Hippocampal formation (tissue), 2 donors: ENCODE measurements at places on chromosomes 5 and 9.
A peak's percentile ranks its signal among the peaks of the same experiment; 100 is the strongest.

GRCh38 chr5:23740029-23740428 lies 232.6 kb downstream of the PRDM9 start:
- no peak for DNase-seq

DNA sequence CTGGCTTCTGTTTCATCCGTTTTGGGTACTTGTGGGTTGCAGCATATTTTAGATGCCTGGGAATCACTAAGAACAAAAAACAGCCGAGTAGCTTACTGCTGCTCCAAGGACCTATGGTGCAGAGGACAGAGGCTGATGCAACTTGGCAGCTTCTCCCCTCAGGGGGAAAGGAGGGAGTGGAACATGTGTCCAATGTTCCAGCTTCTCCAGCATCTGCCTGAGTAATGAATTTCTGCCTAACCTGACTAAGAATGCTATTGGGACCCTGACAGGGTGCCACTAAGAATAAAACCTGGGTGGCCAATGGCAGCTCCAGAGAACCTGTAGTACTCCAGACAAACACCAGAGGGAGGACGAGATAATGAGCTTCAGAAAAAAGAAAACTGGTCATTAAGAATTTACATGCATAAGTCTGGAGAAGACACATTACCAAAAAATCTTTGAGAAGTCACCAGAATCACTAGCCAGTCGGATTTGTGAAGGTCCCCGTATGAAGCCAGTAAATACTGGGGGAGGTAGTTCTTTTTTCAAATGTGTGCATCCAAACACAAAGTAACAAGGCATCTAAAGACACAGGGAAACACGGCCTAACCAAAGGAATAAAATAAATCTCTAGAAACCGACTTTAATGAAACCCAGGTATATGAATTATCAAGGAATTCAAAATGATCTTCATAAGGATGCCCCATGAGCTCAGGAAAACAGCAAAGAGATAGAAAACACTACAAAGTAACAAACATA lies 293.5 kb downstream of the HINT1 start:
- DNase-seq: no peak

GRCh38 chr5:172487671-172488070 lies 33.3 kb upstream of the SH3PXD2B start:
- DNase-seq: no peak

- no peak for DNase-seq
Measured at GRCh38 chr5:98069876-98070512, 703.5 kb upstream of the RGMB start.

GRCh38 chr9:81609782-81610739 lies 79.3 kb downstream of the TLE1 start:
- DNase-seq: peak; percentile 14

DNA sequence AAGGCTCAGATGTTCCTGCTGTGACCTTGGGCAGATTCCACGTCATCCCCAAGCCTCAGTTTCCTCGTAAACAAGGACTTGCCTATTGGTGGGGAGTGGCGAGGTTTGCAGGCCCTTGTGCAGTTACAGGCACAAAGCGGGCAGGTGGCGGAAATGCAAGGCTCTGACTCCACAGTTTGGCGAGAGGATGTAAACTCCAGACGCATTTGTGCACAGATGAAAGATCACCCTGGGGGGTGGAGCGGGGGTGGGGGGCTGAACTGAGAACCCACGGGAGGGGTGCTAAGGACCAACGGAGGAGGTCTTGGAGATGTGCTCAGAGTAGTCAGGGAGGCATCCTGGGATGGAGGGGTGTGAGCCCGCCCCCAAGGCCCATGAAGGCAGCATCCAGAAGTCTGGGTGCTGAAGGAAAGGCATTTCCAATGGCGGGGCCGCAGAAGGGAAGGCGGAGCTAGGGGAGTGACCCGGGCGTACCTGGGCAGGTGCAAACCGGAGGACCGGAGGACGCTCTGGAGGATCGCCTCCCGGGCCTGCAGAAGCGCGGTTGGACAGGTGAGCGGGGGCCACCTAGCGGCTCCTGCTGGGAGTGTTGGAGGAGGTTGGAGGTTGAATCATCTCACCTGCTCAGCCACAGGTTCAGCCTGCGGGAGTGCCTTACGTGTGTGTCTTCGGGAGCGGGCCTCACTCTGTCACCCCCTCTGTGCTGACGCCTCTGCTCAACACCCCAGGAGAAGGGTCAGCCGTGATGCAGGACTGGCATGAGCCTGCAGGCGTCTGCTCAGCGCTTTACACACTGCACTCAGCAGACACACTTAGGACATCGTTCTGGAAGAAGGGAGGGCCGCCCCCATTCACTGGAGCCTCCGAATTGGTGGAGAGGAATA lies 1.9 kb upstream of the FIBCD1 start:
- DNase-seq: peak; percentile 42

DNA sequence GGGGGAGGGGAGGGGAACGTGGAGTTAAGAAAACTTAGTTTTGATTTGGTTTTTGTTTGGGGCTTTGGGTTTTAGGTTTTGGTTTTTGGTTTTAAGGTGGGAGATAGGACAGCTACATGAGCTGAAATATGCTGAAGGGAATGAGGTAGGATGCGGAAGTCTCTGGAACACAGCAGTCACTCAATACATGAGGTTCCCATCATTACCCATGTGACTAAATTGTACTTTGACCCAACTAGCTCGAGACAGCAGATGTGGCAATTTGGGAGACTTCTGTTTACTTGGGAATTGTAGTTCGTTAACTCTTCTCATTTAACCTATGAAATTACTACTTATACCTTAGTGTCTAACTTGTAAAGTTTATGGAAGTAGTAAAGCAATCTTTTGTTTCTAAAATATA lies 124.2 kb downstream of the TLE1 start:
- DNase-seq: no peak

- no peak for DNase-seq
Measured at GRCh38 chr9:97319395-97319794, 11.9 kb downstream of the CCDC180 start.

DNA sequence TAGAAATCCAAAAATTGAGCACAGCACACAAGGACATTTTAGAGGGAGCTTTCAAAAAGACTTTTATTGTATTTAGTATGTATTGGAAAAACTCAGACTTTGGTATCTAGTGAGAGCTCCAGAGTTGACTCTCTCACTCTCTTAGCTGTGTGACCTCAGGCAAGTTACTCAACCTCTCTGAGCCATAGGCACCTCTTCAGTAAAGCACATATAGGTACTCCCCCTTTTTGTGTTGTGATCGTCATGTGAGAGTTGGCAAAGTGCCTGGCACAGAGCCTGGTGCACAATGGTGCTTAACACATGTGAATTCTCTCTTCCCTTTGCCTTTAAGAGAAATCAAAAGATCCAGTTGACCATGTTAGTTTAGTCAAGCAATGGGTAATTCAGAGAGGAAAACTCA lies 186.2 kb downstream of the TMEM38B start:
- DNase-seq: no peak

DNA sequence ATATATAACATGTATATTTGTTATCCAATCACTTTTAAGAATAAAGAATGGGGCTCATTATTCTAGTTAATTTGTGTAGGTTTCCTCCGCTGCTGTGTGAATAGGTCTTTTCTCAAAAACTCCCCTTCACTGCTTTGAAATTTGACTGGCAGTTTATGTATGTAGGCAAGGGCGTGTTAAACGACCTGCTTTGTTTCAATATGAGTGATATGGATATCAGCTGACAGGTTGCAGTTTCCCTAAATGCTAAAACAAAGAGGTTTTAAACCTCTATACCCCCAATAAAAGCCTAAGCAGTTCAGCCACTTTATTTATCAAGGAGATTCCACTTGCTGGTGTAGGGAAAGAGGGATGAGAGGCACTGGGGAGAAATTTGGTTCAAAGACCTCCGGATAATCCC lies 159.6 kb downstream of the TMEM167A start:
- DNase-seq: no peak

DNA sequence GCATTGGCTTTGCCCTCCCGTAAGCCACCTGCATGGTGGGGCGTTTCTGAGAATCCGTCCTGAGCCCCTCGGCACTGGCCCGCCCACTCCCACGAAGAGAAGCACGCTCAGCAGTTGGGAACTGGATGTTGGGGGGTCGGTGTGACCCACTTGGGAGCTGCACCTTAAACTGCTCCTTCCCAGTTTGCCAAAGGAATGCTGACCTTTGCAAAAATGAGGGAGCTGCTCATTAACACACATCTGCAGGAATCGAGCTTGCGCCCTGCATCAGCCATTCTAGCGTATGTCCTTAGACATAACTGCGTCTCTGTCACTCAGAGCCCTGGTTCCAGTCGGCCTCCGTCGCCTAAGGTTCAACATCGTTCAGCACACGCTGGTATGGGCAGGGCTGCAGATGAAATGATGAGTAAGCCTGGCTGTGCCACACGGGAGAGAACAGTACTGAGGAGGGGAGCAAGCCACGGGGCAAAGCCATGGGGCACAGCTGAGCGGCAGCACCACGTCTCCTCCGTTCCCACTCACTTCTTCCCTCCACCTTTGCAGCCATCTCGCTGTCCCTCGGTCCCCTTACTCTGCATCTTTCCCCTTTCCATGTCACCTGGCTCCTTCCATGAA lies 28.8 kb upstream of the NCS1 start:
- no peak for DNase-seq

GRCh38 chr9:120692901-120693699 lies 21.2 kb downstream of the MEGF9 start:
- DNase-seq: no peak

- DNase-seq: no peak
Measured at GRCh38 chr9:127241354-127241753, 23.2 kb upstream of the GARNL3 start.

- DNase-seq: no peak
Measured at GRCh38 chr9:123261006-123261677, 7.2 kb downstream of the STRBP start.

GRCh38 chr5:53422539-53422938 lies 57.9 kb upstream of the FST start:
- DNase-seq: no peak

DNA sequence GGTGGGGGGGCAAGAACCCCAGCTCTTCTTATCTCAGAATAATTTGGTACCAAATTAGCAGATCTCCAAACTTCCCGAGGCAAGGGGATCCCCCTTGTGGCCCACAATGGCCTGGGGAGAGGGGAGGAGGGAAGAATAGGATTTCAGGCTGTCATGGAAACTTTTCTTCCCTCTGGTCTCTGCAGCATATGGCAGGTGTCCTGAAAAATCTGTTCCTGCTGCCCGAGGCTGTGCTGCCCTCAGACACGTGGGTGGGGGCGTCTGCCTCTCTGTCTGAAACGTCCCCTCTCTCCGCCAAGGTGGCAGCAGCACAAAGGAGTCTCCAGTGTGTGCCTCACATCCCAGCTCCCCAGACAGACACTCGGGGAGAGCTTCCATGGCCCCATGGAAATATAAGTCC lies 34.0 kb downstream of the CCNJL start:
- DNase-seq: no peak

GRCh38 chr9:76591256-76591950 lies 132.4 kb downstream of the GCNT1 start:
- DNase-seq: no peak

GRCh38 chr9:79799691-79800335 lies 228.0 kb downstream of the TLE4 start:
- no peak for DNase-seq

- DNase-seq: no peak
Measured at GRCh38 chr5:61306531-61307131, 25.4 kb upstream of the ZSWIM6 start.

DNA sequence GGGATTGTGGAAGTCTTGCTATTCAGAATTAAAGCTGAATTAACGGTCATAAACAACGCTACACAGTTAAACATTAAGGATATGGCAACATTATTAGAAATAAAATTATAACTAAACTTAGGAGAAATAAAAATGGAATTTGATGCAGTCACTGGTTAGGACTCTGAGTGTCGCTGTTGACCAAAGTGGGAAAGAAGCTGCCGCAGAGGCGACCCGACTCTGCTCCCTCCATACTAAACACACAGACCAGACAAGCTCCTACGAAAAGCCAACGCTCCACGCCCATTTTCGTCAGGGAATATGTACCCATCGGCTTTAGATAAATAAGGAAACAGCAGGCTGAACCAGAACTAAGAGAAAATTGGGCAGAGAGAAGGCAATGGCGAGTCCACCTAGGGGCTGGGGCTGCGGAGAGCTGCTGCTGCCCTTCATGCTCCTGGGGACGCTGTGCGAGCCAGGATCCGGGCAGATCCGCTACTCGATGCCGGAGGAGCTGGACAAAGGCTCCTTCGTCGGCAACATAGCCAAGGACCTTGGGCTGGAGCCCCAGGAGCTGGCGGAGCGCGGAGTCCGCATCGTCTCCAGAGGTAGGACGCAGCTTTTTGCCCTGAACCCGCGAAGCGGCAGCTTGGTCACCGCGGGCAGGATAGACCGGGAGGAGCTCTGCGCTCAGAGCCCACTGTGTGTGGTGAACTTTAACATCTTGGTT lies at the start of gene PCDHGA5:
PCDHGA5 (plus strand) TSS at position 211 of the 709 bp plus-strand sequence; CDS start at position 380, 169 bp downstream.
- DNase-seq: no peak

- no peak for DNase-seq
Measured at GRCh38 chr5:44385291-44385900, 3.8 kb downstream of the FGF10 start.

DNA sequence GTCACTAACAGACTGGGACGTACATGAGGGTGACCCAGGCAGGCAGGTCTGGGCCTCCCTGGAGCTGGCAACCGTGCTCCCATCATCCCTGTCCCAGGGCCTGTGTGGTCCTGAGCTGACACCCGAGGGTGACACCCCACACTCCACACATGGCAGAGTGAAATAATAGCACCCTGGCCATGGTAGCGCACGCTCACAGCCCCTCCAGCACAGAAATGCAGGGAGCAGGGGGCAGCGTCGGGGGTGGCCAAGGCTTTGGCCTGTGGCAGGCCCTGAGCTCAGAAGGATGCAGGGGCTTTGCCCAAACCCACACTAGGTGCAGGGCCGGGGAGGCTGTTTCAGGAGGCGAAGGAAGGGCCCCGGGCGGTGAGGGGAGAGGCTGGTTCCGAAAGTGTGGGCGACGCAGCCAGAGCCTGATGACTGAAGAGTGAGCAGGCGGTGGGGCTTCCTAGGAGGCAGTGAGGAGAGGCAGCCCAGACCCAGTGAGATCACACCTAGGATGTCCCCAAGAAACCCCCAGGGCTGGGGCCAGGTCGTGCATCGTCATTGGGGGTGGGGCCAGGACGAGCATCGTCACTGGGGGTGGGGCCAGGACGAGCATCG lies 12.9 kb downstream of the OR2V2 start:
- peak; percentile 17 for DNase-seq

GRCh38 chr9:89933578-89933977 lies 328.8 kb downstream of the GADD45G start:
- DNase-seq: no peak

DNA sequence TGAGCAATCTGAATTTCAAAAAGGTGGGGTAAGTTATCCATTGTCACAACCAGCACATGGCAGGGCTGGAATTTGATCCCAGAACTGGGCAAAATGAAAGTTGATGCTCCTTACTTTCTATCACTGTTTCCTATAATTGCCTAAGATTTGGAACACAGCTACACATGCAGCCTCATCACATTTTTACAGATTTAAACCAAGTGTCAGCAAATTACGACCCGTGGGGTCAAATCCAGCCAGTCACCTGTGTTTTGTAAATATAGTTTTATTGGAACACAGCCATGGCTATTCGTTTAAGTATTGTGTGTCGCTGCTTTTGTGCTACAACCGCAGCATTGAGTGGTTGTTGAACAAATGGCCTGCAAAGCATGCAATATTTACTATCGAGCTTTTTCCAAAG lies 94.3 kb downstream of the SREK1 start:
- no peak for DNase-seq

GRCh38 chr5:90133941-90134340 lies 275.6 kb downstream of the CETN3 start:
- DNase-seq: no peak

- DNase-seq: no peak
Measured at GRCh38 chr9:93467462-93467861, 14.1 kb upstream of the FAM120AOS start.
